AG04450 (cell line): ENCODE measurements at places on chromosomes 16 and 17.
A peak's percentile ranks its signal among the peaks of the same experiment; 100 is the strongest.

DNA sequence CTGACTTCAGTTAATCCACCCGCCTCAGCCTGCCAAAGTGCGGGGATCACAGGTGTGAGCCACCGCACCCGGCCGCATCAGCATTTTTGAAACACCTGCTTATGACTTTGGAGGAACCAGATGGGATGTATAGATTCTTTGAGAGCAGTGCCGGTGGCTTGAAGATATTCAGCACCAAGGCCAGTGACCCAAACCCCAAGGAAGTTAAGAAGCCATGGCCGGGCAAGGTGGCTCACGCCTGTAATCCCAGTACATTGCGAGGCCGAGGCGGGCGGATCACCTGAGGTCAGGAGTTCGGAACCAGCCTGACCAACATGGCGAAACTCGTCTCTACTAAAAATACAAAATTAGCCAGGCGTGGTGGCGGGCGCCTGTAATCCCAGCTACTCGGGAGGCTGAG is 43.9 kb downstream of the TRARG1 start:
- DNase-seq: no peak

DNA sequence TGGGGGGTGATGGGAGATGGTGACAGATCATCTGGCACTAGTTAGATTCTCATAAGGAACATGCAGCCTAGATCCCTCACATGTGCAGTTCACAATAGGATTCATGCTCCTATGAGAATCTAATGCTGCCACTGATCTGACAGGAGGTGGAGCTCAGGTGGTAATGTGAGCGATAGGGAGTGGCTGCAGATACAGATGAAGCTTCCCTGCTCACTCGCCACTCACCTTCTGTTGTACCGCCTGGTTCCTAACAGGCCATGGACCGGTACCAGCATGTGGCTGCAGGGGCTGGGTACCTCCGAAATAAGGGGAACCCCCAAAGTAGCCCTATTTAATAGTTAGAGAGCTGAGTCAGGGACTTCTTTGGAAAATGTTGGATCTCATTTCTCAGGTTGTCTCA is 60.4 kb downstream of the GPRC5B start:
- no peak for DNase-seq

- peak; percentile 66 for DNase-seq
These were observed 402.1 kb downstream of the SEC14L1 start for GRCh38 chr17:77542551-77543490.

- DNase-seq: no peak
These were observed 8.0 kb upstream of the GINS2 start for GRCh38 chr16:85696781-85697180.

GRCh38 chr17:72461757-72462156 is 340.9 kb downstream of the SOX9 start:
- DNase-seq: no peak

DNA sequence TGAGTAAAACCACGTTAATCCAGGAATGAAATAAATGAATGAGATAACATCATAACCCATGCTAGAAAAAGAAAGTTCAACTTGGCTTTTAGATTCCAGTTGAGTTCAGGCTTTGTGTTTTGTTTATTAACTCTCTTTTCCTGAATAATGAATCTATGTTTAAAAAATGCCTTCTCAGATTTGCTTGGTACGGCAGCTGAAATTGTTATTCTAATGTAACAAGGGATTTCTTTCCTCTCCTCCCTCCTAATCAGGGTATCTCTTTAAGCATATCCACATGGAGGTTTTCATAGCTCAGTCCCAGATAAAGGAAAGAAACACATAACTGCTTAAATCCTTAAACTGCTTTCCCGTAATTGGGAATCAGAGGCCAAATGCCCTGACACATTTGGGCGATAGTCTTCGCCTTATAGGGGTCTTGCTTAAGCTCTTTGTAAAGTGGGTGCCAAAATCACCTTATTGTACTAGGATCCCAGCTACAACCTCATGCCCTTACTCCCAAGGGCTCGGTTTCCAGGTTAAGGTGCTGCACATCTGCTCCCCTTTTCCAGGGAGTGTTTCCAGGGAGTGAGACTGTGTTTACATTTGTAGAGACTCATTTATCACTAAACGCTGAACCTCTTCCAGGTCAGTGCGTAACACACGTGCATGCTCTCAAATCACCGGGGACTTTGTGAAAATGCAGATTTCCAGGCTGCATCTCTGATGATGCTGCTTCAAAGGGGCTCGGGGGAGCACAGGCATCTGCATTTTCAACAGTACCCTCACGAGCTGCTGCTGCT is 142.8 kb upstream of the FOXF1 start:
- no peak for DNase-seq

- DNase-seq: no peak
These were observed 2.7 kb downstream of the C16orf89 start for GRCh38 chr16:5062790-5063765.

- DNase-seq: no peak
These were observed 27.3 kb downstream of the SLFN11 start for GRCh38 chr17:35345926-35346771.

GRCh38 chr16:56961386-56961785 is 364 bp upstream of the CETP start:
- DNase-seq: no peak

- peak; percentile 88 for DNase-seq
These were observed 27.2 kb downstream of the CLEC16A start for GRCh38 chr16:10971560-10971961.

GRCh38 chr17:77317091-77317750 is 176.5 kb downstream of the SEC14L1 start:
- DNase-seq: no peak

DNA sequence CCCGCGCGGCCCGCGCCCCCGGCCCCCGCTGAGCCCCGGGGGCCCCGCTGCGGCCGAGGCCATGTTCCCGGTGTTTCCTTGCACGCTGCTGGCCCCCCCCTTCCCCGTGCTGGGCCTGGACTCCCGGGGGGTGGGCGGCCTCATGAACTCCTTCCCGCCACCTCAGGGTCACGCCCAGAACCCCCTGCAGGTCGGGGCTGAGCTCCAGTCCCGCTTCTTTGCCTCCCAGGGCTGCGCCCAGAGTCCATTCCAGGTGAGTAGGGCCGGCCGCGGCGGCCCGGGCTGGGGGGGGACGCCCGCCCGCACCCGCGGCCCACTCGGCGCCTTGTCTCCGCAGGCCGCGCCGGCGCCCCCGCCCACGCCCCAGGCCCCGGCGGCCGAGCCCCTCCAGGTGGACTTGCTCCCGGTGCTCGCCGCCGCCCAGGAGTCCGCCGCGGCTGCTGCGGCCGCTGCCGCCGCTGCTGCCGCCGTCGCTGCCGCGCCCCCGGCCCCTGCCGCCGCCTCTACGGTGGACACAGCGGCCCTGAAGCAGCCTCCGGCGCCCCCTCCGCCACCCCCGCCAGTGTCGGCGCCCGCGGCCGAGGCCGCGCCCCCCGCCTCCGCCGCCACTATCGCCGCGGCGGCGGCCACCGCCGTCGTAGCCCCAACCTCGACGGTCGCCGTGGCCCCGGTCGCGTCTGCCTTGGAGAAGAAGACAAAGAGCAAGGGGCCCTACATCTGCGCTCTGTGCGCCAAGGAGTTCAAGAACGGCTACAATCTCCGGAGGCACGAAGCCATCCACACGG is 504 bp downstream of the MAZ start:
- no peak for DNase-seq

- DNase-seq: no peak
These were observed 33.7 kb downstream of the IQCK start for GRCh38 chr16:19751478-19752385.

- no peak for DNase-seq
These were observed 21.3 kb upstream of the CDH15 start for GRCh38 chr16:89150090-89150835.

DNA sequence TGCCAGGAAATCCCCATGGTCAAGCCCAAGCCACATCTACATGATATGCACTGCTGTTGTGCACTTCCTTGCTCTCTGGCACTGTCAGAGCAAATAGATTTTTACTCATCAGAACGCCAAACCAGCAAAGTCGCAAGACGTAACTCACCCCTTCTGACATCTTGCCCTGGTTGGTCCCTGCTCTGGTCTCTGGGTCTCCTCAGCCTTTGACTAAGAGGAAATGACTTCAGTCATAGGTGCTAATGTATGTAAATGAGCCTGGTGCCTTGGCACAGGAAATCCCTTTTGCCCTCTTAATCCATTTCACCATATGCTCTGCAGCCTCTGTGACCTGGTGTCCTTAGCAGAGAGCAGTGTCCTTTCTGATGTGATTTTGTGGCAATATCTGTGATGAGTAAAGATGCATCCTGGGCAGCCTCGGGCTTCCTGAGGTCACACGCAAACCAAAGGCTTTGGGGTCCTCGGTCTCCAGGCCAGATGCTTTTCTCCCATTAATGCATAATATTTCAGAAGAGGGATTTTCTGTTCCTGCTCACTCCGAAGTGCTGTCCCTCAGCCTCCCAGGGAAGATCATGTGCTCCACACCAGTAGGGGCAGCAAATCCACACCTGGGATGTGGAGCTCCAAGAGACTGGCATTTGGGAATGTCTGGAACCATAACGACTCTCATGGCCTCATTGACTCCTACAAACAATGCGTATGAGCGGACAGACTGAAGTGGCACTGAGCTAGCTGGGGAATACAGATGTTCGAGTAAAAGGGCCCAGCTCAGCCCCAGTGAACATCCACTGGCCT is 66.9 kb downstream of the GP2 start:
- DNase-seq: no peak

DNA sequence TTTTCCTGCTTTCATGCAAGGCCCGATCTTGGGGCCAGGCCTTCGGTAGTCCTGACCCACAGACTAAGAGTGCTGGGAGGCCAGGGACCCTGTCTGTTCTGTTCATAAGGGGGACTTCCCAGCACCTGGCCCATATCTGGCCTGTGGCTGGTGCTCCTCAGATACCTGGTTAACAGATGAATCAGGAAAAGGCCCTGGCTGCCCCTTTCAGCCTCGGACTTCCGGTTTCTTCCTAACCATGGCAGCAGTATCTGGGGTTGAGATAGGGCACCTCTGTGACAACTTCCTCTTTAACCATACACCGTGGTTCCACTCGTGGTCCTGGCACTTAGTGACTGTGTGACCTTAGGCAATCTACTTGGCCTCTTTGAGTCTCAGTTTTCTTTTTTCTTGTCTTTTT is 18.4 kb downstream of the PLCG2 start:
- no peak for DNase-seq

GRCh38 chr17:42880776-42881310 is 19.8 kb upstream of the G6PC1 start:
- DNase-seq: no peak

DNA sequence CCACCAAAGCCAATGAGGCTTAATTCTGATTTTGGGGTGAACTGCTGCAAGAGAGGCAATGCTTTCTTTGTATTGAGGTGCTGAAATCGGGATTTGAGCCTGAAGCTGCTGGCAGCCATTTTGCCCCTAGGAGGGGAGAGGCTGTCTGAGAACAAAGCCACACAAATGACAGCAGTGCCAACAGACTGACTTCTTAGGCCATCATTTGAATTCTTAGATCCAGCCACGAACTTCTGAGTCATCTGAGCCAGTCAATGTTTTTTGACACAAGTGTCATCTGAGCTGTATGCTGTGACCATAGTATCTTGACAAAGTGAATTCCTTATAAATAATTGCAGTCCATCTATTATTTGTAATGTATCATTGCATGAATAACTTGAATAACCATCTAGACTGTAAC is 29.0 kb downstream of the HYDIN start:
- no peak for DNase-seq

- no peak for DNase-seq
These were observed 885 bp upstream of the SLFN13 start for GRCh38 chr17:35449371-35449931.

- no peak for DNase-seq
These were observed 45.2 kb upstream of the MAP3K14 start for GRCh38 chr17:45361976-45362375.

DNA sequence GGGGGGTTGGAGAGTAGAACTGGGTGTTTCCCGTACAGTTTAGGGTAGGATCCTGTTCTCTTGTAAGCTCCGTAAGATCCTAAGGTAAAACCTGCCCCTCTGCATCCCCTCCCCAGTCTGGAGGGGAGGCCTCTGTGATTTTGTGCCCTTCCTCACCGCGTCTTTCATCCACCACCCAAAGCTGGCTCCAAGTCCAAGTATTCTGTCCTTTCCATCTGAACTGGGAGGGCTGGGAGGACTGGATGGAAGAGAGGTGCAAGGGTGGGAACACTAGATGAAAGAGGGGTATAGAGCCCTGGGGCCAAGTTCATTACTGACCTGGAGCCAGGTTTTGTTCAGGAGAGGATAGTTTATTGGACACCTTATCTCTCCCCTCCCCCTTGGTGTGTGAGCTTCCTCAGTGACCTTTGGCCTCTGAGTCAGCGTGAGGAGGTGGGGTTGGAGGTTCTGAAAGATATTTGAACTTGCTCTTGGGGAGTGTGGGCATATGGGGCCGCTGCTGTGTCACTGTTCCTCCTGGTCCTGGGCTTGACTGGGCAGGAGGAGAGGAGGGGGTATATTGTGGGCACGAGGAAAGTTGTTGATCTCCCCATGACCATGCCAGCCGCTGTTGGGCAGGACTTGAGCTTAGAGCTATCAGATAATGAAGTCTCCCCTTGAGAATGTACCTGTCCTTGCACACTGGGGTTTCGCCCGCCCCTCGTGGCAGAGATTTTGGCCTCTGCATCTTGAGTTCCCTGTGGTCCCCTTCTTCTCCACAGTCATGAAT is 1.6 kb downstream of the LASP1 start:
- DNase-seq: no peak

GRCh38 chr17:56186222-56186786 is 33.0 kb downstream of the ANKFN1 start:
- DNase-seq: peak; percentile 67

DNA sequence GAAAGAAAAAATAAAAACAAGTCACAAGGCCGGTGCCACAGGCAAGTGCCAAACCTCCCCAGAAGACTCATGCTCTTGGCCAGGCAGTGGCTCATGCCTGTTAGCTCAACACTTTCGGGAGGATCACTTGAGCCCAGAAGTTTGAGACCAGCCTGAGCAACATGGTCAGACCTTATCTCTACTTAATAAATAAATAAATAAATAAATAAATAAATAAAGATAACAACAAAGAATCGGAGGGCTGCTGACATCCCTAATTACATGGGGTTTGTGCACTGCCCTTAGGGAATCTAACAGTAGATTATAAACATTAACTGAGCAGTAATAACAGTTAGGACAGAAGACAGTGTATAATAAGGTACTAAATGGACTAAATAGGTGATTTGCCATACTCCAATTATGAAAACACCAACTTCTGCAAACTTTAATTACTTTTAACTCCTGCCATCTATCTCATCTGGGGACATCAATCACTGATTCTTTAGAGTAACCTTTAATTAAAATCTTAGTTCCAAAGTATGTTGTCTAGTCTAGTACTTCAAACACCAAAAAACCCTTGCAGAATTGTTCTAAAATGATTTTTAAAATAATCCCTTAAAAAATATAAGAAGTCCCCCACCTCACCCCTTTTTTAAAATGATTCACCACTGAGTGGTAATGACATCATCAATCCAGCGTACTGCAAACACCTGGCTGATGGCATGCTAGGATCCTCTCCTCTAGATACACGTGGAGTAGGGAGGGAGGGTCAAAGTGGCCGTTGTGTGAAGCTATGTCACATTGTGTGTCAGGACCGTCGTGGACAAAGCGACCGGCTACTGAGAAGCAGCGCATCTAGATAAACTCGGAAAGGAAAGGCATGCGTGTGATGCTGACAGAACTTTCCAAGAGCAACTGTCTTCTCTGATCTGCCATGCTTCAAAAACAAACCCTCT is 28.5 kb downstream of the CYTH1 start:
- DNase-seq: no peak

GRCh38 chr17:75194879-75195278 is 10.6 kb upstream of the NUP85 start:
- no peak for DNase-seq

- no peak for DNase-seq
These were observed 45.5 kb upstream of the RBBP6 start for GRCh38 chr16:24493821-24494220.
